ENCODE measurements at places on chromosomes 3 and 15.

DNA sequence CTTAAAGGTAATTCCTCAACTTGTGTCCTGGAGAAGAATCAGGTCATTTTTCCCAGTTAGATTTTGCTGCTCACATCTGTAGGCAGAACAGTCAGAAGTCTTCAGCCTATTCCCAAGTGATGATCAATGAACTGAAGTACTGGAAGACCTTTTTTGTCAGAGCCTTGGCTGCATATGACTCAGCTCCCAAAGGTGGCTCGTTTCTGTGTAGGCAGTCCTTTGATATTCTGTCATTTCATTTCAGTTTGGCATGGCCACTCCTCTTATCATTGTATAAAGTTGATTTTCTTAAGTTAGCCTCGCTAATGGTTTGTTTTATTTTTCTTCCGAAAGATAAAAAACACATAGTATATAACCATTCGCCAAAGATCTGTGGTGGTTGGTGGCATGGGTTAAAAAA lies 90.7 kb downstream of the KLHL25 start:
- no peak for DNase-seq

DNA sequence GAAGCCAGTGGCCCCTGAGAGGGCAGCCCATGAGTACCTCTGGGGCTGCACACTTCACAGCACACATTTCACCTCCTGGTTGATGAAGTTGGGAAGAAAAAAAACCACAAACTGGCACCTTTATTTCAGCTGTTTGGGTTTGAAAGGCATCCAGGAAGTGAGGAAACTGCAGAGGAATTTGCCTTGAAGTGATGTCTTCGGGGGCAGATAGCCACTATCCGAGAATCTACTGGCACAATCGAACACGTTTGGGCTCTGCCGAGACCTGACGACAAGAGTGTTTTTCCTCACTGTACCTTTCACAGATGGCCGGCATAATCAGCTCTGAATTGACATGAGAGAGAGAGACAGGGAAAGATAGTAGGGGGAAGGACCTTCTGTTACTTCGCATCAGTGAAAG lies 59.7 kb downstream of the LRIG1 start:
- no peak for DNase-seq

GRCh38 chr3:156489462-156489911 lies 65.4 kb downstream of the SSR3 start:
- DNase-seq = no peak

DNA sequence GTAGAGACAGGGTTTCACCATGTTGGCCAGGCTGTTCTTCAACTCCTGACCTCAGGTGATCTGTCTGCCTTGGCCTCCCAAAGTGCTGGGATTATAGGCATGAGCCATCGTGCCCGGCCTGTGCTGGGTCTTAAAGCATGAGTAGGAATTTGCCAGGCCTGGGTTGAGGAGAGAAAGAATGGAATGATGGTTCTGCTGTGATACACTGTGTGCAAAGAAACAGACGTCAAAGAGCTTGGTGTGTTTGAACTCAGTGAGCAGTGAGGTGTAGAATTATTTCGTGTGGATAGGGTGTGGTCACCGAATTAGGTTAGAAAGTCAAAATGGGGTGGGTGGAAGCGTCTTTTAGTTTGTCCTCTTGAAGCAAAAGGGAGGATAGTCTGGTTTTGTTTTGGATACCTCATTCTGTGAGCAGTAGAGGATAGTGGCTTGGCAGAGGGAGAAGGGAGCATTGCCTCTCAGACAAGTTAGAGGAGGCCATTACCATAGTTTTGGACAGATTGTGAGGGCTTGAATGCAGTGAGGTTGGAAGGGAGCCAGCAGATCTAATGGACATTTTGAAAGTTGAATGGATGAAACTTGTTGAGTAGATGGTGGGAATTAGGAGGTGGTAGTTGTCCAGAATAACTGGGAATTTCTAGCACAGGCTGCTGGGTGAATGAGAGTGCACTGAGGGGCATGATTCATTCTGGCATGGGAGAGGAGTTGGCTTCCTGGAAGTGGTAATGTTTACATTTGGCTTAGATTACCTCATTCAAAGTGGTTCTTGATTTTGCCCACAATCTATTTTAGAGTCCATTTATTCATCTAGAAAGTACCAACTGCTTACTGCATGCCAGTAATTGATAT lies 27.2 kb downstream of the AKAP13 start:
- DNase-seq = no peak

DNA sequence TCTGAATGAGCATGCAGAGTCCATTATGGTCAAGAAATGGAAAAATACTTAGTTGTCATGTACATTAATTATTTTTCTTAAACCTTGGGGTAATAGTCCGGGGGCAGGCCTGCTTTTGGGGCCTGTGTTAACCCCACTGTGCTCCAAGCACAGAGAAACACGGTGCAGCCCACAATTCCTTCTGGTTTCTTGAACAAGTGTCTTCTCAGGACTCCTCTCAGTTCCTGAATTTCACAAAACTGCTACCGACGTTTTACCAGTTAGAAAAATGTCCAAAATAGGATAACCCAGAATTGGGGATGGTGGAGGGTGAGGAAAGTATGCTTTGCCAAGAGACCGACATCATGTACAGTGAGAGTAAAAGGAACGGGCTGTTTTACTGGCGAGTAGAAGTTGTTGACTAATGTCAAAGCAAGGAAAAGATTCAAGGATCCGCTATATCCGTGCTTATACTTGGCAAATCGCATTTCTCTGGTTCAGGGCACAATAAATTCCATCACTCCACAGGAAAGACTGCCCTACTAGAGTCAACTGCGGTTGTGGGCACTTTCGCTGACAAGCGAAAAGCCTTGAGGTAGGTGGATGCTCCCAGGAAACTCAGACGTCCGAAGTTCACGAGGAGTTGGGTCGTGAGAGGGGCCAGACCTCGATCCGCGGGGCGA lies 495 bp upstream of the NXPE3 start:
- DNase-seq = no peak

- DNase-seq = no peak
These were observed 146.3 kb upstream of the CTDSPL start for GRCh38 chr3:37715358-37715757.

- no peak for DNase-seq
These were observed 21.5 kb downstream of the LARS2 start for GRCh38 chr3:45409921-45410320.

- DNase-seq = no peak
These were observed 343.4 kb downstream of the TBC1D5 start for GRCh38 chr3:17398959-17399551.

DNA sequence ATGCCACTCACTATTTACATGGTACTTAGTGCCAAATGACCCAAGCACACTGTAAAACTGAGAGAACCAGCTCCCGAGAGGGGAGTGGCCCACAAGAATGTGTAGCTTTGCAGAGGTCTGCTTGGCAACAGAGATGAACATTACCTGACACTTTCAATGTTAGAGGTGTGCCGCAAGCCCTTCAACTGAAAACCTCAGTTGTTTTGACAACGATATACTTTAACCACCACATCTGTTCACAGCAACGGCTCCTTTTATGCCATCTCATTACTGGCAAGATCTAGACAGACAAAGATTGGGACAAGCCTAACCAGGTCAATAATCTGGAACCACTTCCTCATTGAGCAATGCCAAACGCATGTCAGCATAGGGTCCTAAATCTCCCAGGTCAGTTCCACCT lies 23.7 kb downstream of the NEK10 start:
- DNase-seq = no peak

DNA sequence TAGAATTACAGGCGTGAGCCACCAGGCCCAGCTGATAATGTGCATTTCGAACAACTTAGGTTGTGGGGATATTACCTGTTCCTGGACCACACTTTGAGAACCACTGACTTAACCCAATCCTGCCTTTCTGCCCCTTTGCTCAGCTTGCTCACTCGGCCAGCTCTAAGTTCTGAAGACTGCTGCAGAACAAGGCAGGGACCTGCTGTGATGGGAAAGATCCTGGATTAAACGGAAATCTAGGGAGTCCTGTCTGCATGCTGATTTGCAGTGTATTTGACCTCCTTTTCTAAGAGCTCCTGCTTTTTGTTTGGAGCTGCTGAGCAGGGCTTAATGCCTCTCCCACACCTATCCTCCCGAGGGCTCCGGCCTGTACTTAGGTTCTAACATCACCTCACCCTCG lies 2.9 kb downstream of the LTK start:
- DNase-seq = no peak

DNA sequence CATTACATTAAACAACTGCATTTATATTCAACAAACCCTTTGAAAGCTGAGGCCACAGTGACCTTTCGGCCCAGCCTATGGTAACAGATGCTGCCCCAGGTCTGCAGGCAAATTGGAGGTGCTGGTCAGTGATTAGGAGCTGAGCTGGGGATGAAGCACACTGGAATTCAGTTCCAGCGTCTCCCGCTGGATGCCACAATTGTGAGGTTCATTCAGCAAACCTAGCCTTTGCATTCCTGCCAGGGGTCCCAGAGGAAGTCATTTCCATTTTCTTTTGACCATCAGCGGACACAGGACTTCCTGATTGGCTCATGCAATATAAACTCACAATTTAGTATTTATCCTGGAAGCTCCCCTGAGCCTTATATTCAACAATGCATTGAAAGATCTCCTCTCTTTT lies 89.5 kb downstream of the IL20RB start:
- DNase-seq = no peak

DNA sequence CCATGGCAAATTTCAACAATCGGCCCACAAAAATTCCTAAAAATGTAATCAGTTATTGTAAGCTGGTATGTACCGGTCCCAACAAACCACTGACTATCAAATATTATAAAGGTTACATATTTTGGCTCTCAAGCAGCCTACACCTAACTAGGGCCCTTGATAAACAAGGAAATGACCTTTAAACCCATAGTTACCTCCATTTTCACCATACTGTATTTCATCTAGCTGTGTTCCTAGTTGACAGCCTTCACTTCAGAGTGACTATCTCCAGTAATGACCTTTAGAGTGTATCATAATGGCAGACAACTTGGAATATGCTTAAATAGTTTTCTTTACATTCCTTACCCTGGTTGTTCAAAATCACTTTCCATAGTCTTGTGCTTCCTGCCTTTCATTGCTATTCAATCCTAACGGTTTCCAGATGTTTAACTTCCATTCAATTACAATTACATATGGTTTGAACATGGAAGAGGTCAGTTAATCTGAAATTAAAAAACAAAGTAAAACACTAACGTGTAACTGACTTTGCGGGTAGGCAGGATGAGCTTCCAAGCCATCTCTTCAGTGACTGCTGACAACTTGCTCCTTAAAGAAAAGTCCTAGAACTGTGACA lies 111.9 kb upstream of the TSC22D2 start:
- DNase-seq = no peak

DNA sequence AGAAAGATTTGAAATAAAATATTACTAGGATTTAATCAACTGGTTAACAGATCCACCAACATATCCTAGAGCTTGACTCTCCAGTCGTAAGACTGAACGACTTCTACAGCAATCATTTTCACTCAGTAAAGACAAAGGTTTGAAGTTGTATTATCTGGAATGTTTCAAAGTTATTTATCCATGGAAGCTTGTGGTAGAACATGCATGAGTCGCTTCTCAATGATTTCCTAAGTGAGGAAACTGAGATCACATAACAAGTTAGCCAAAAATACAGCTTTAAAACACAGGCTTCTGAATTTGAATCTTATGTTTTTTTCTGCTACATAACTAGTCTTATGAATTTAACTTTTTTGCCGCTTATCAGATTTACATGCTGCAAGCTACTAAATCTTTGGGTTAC lies 241.8 kb downstream of the FOXP1 start:
- DNase-seq = no peak

DNA sequence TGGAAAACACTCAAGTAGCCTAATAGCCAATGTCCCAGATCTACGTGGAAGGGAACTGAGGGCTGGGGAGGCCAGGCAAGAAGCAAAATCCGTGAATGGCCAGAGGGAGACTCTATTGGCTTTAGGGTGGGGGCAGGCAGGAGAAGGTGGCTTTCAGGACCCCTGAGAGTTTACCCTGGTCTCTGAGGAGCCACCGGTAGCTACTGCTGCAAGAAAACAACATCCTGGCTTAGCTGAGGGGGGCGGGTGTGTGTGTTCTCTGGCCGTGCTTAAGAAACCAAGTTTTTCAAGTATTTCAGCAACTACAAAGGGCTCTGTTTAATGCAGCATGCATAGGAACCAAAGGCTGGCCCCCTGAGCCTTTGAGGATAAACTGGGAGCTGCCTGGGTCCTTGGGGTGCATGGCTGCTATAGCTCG lies 47.6 kb upstream of the TRPM1 start:
- no peak for DNase-seq

GRCh38 chr15:26889298-26889898 lies 22.5 kb downstream of the GABRA5 start:
- no peak for DNase-seq

DNA sequence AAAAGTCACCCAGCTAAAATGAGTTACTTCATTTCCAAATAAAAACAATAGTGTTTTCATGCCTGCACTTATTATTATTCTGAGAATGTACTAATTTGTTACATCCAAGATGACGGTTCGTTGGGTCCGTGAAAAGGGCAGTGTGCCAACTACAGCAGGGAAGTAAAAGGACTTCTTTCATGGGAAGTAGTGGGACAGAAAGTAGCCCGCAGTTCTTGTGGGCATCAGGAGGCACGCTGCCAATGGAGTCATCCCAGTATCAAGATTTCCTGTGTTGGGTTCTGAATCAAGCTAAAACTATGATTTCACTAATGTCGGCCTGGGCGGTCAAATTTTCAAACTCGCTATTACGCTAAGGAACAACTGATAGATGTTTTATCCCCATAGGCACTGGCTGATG lies 254.5 kb upstream of the SOX2 start:
- DNase-seq = no peak

GRCh38 chr3:116070061-116070460 lies 375.2 kb downstream of the LSAMP start:
- DNase-seq = no peak

- DNase-seq = no peak
These were observed 4.6 kb downstream of the DPP8 start for GRCh38 chr15:65512807-65513416.

GRCh38 chr3:94716326-94717018 lies 653.6 kb downstream of the NSUN3 start:
- DNase-seq = no peak

GRCh38 chr3:187935623-187936156 lies 190.4 kb upstream of the BCL6 start:
- DNase-seq = no peak

Measured in cardiac septum (tissue), 1 donor.